ENCODE measurements at places on chromosomes 7 and 10.

DNA sequence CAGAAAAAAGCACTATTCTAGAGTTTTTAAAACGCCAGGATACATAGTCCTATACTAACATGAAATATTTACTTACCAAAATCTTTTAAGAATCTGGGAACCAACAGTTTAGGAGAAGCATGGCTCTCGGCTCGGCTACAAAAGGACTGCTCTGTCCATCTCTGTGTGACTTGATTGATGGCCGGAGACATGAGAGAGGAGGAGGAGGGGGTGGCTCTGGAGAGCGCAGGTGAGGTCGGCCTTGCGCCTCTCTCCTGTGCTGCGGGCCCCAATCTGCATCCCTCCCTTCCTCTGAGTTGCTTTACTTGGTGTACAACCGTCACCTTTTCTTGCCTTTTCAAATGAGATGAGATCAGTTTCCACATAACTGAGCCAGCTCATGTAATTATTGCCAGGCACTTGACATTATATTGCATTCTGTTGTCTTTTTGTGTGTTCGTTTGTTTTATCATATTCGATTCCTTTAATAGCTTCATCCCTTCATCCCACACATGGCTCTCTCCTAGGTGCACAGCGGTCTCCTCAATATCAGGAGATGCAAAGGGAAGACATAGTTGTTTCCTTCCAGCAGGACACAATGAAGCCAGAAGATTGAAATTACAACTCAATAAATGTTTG lies 87.8 kb upstream of the KLF6 start:
- DNase-seq = no peak

DNA sequence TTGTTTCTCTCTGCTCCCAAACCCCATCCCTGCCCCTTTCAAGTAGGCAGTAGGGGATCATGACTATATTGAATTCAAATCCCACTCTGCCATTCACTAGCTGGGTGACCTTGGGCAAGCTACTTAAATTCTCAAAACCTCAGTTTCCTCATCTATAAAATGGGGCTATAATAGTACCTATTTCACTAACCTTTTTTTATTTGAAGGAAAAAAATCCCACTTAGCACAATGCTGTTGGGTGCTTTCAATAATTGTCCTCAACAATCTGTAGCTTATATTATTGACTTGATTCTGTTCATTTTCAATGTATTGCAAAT lies 190.4 kb upstream of the YAE1 start:
- no peak for DNase-seq

- DNase-seq = no peak
These were observed 18.0 kb downstream of the NEBL start for GRCh38 chr10:20879136-20879535.

GRCh38 chr10:125123476-125124114 lies 36.8 kb downstream of the CTBP2 start:
- peak; percentile 56 for DNase-seq

DNA sequence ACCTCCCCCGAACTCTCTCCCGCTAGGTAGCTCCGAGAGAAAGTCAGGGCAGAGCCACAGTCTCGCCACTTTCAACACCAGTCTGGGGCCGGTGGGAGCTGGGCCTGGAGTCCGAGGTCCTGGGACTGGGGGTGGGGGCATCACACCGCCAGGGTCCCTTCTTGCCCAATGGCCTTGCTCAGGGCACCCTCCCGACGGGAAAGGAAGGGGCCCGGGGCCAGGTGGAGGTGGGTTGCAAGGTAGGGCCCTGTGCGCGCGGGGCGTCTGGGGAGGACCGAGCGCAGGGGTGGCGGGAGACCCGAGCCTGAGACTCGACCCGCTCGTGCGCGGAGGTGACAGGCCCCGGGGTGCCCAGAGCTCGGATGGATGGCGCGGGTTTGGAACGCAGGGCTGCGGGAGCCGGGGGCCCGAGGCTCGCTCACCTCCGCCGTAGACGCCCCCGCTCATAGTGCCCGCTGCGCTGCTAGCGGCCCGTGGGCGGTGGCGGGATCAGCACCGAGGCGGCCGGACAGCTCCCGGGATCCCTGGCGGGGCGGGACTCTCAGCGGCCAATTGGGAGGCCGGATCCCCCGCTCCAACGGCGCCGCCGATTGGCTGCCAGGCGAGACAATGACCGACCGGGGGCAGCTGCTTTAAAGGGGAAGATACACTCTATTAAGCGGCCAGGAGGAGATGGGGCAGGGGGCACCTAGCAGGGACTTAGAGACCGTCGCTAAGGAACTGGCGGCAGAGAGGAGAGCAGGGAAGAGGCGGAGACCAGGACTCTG lies at the start of gene ACTL6B:
ACTL6B (minus strand) TSS at position 541 of the 767 bp plus-strand sequence; CDS start at position 447, 94 bp downstream.
- peak; percentile 91 for DNase-seq
